ENCODE measurements at places on chromosomes 11 and 22. TPM values are rescaled to one million over a fixed set of nuclear protein-coding genes. Genes with fewer than 3 reads are reported as not detected.

Gene CEND1
- 0.69 TPM for total RNA-seq

Gene CALCA
- not detected for total RNA-seq

Gene HOATZ
- total RNA-seq: not detected

Gene SART1
- 70.3 TPM for total RNA-seq
